Activated naive CD4-positive, alpha-beta T cell treated with Interleukin-2 at 50 U/mL for 16 hours (primary cell): ENCODE measurements at places on chromosomes 12 and 14.
A peak's percentile ranks its signal among the peaks of the same experiment; 100 is the strongest.

- no peak for DNase-seq
Observed at GRCh38 chr14:47278233-47278842, 397.1 kb downstream of the MDGA2 start.

DNA sequence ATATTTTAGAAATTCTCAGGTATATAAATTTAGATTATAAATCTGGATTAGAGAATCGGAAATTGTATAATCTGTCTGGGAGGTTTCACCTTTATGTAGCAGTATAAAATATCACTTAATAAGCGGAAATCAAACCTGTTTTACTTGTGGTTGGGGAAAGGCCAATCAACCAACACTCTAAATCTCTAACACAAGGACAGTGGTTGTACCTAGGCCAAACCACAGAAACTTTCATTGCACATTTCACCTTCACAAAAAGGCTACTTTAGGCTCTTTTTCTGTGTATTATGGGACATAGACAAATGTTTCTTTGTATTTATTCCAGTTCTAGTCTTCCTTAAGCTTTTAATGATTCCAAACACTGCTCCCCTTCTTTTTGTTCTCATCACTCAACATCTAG, 19.8 kb downstream of the ERH start:
- DNase-seq, result no peak

GRCh38 chr14:100484531-100485267, 102.5 kb downstream of the BEGAIN start:
- no peak for DNase-seq

GRCh38 chr12:13371797-13372196, 175.3 kb downstream of the EMP1 start:
- DNase-seq, result no peak

DNA sequence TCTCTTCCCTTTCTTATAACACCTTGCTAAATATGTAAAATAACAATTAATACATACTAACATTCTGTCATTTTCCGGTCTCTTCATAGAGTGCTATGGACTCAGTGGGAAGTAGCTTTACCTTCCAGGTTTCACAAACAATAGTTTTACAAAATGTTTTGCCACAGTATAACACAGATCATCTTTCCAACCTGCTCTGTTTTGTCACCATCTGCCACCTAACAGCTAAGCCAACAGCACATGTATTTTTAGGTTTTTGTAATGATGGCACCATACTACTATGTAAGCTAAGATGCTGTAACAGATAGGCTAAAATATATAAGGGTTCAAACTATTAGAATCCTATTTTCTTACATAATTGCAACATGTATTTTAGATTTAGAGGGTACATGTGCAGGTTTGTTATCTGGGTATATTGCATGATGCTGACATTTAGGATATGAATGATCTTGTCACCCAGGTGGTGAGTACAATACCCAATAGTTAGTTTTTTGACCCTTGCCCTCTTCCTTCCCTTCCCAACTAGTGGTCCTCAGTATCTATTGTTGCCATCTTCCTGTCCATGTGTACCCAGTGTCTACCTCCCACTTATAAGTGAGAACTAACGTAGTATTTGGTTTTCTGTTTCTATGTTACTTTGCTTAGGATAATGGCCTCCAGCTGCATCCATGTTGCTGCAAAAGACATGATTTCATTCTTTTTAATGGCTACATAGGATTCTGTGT, 8.7 kb downstream of the RHOJ start:
- DNase-seq, result no peak

- no peak for DNase-seq
Observed at GRCh38 chr12:66879409-66879808, 200.5 kb upstream of the GRIP1 start.

DNA sequence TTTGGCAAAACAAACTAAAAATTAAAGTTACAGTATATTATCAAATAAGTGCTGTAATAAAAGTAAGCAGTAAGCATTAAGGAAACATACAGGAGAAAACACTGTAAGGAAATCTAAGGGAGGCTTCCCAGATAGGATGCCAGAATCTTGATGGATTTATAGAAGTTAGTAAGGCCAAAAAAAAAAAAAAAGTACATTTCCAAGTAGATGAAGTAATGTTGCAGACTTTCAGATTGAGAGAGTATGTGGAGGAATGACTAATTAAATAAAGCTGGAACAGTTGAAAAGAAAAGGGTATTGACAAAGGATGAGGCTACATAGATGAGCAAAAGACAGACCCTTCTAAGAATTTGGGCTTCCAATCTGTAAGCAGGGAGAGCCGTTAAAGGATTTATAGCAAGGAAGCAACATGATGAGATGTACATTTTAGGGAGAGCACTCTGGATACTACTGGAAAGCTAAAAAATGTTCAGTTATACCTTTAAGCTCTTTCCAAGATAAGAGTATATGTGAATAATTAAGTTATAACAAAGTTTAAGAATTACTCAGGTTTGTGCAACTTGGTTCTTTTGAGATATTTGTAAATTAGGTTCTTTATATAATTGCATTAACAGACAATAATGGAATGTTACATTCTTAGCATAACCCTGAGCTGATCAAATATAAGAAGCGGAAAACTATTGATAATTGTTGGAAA, 87.5 kb upstream of the MON2 start:
- DNase-seq, result no peak

GRCh38 chr14:32364941-32365340, 35.8 kb downstream of the AKAP6 start:
- DNase-seq, result no peak

DNA sequence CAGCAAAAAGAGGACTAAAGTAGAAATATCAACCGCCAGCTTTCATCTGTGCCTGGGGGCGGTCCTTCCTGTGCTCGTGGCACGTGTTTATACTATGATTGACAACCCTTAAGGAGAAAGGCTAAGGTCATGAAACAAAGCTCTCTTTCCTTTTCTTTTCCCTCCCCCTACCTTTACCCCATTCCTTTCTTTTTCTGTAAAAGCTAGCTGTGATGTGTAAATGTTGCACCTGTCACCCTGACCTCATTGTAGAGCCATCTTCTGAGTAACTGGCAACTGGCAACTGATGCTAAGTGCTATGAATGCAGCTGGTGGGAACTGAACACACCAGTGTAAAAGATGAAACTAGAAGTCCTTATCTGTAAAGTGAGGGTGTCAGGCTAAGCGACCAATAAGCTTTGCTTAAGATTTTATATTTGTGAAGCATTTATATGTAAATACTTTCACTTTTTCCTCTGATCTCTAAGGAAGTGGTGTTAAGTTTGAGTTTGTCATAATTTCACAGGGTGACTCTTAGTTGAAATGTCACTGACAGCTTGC, 102.8 kb upstream of the BCAT1 start:
- DNase-seq, result peak; percentile 49

GRCh38 chr12:131323879-131324278, 370.2 kb downstream of the ADGRD1 start:
- DNase-seq, result no peak

- no peak for DNase-seq
Observed at GRCh38 chr12:102314821-102315220, 117.2 kb upstream of the PMCH start.

GRCh38 chr14:52042371-52043289, 26.2 kb downstream of the NID2 start:
- no peak for DNase-seq

DNA sequence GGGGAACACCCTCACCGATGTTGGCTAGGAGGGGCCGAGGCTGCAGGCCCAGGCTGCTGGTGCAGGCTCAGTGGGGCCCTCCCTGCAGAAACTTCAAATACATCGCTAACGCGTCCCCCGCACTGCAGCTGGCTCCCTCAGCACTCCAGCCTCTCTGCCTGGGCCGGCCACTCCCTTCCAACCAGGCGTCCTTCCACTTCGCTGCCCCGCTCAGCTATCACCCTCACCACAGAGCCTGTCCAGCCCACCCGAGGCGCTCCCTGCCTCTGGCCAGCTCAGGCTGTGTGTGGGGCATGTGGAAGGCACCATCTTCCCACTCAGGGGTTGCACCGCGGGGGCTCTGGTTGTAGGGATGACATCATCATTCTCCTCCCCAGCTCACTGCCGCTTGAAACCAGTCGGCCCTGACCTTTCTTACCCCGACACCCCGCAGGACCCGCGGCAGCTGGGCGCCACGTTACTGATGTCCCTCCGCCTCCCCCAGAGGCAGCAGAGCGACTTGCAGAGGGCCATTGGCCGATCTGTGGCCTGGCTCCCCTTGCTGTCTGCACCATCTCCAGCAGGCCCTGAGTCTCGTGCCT, 199.9 kb upstream of the RTL1 start:
- DNase-seq, result no peak

DNA sequence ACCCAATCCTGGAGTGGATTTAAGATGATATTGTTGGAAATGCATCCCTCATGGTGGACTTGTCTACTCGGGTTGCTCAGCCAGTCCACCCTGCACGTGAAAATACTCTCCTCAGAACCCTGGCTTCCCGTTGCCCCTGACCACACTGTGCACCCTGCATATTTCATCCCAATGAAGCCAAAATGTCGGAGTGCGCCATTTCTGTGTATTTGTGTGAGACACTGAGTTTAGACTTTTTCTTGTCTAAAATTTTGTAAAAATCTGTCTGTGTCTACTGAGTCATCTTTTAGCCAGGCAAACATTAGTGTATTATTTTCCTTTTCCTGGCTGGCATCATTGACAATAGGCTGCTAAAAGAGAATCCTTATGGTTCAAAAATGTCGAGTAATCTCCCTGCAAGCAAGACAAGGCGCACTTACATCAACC, 485 bp upstream of the PNMA1 start:
- DNase-seq, result no peak

DNA sequence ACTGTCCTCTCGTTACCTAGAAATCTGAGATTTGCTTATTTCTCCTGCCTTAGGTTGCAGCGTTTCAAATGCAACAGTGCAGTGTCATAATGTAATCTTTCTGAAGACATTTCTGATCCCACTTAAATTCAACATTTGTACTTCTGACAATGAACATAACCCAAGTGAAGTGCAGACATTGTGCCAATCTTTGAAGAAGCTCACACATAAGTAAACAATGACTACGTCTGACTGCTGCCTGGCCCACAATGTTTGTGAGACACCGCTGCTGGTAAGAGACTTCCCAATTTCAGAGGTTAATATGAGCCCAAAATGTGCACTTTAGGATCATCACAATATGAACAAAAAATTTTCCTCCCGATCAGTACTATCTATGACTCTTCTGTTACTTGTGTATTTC, 84.6 kb upstream of the BCL2L14 start:
- DNase-seq, result no peak

DNA sequence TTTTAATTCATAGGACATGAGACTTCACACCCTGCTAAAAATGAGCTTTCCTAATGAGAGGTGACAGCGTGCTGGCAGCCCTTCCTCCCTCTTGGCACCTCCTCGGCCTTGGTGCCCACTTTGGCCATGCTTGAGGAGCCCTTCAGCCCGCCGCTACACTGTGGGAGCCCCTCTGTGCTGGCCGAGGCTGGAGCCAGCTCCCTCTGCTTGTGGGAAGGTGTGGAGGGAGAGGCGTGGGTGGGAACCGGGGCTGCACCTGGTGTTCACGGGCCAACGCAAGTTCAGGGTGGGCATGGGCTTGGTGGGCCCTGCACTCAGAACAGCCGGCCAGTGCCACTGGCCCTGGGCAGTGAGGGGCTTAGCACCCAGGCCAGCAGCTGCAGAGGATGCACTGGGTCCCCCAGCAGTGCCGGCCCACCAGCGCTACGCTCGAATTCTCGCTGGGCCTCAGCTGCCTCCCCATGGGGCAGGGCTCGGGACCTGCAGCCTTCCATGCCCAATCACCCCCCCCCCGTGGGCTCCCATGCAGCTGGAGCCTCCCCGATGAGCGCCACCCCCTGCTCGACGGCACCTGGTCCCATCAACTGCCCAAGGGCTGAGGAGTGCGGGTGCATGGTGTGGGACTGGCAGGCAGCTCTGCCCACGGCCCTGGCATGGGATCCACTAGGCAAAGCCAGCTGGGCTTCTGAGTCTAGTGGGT, 22.7 kb upstream of the B4GALNT1 start:
- no peak for DNase-seq

DNA sequence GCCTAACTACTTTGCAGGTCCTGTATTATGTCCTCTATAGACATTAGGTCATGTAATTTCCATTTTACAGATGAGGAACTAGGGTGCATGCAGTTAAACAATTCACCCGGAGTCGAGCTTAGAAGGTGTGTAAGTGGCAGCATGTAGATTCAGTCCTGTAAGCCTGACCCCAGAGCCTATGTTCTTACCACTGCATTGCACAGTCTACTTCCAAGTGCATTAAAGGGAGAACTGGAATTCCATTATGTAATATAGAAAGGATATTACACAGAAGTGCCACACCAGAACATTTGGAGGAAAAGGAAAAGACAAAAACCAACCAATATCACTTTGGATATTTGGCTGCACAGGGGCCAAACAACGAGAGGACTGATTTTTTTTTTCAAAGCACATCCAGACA, 1.2 kb downstream of the GLT8D2 start:
- no peak for DNase-seq

- no peak for DNase-seq
Observed at GRCh38 chr12:28223025-28223554, 32.8 kb downstream of the CCDC91 start.

GRCh38 chr12:115225845-115226244, 541.9 kb upstream of the TBX3 start:
- DNase-seq, result no peak

- no peak for DNase-seq
Observed at GRCh38 chr12:462936-463705, 3.4 kb downstream of the B4GALNT3 start.

DNA sequence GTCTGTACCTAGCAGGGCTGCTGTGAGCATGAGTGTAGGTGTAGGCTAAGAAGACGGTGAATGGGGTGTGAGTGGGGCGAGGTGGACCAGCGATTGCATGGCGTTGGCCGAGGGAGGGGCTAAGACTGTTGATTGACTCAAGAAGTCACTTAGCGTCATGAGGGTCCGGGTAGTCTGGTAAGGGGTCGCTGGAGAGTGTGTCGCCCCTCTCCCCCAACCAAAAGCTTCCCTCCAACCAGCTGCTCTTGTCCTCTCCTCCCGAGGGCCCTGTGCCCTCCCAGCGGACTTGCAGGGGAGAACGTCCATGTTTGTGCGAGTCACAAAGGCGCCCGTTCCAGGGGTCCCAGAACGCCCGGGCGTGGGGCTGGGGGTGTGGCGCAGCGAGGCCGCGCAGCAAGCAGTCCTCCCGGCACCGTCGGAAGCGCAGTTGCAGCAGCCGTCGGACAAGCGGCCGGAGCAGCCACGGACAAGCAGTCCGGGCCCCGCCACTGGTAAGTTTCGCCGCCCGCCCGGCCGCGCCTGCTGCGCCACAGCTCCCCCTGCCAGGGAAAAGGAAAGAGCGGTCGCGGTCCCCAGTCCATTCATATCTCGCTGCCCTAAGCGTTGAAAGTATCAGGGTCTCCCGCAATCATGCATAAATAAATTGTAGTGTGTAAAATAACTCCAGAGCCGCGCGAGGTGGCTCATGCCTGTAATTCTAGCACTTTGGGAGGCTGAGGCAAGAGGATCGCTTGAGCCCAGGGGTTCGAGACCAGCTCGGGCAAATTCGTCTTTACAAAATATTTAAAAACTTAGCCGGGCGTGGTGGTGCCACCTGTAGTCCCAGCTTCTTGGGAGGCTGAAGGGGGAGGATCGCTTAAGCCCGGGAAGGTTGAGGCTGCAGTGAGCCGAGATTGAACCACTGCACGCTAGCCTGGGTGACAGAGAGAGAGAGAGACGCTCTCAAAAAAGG, at the start of gene CCDC63:
Gene CCDC63 (plus strand): TSS at position 373 of the 952 bp plus-strand sequence. CDS start 5,968 bp downstream, outside the sequence.
- DNase-seq, result peak; percentile 21

GRCh38 chr14:27672047-27672446, 1074.2 kb upstream of the NOVA1 start:
- no peak for DNase-seq
